ENCODE measurements at places on chromosomes 7 and 10.

DNA sequence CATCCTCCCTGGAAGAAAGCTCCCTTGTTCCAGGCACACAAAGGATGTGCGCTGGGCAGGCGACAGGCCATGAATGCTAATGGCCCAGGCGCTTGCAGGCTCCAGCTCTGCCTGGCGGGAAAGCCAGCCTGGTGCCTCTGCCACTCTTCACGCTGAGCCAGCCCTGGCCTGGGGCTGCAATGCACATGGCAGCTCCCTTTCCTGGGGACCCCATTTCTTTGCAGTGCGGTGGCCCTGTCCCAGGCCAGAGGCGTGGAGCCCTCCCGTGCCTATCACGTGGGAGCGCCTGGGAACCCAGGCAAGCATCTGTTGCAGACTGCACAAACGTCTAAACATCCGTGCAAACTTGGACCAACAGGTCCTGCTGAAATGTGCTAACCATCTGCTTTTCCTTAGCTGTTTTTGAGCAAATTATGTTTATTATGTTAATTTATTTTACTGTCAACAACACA lies 152.1 kb upstream of the LYZL2 start:
- DNase-seq: no peak

DNA sequence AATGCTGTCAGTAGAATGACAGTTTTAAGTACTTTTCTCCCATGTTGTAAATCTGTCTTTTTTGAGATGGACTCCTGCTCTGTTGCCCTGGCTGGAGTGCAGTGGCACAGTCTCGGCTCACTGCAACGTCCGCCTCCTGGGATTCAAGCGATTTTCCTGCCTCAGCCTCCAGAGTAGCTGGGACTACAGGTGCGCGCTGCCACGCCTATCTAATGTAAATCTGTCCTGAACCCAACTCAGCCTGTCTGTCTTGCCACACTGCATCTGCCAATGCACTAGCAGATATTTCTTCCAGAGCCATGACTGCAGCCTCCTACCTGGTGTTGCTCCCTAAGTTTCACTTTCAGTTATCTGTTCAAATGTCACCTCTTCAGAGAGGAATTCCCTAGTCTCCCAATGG lies 264.1 kb downstream of the PHF14 start:
- no peak for DNase-seq

DNA sequence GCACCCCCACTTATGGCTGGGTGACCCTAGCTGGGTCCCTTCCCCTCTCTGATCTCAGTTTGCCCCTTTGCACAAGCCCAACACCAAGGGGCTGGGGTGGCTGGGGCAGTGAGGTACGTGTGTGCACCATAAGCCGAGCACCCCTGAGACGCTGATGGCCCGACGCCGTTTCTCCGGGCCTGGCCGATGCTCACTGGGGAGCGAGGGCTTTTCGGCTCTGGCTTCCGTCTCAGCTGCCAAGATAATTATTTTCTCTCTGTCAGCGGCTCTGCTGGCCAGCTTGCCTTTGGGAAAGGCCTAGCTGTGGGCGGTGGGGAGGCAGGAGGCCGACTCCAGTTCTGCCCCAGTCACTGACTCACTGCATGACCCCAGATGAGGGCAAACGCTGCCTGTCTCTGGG lies 91.0 kb downstream of the ZMIZ1 start:
- DNase-seq: no peak

DNA sequence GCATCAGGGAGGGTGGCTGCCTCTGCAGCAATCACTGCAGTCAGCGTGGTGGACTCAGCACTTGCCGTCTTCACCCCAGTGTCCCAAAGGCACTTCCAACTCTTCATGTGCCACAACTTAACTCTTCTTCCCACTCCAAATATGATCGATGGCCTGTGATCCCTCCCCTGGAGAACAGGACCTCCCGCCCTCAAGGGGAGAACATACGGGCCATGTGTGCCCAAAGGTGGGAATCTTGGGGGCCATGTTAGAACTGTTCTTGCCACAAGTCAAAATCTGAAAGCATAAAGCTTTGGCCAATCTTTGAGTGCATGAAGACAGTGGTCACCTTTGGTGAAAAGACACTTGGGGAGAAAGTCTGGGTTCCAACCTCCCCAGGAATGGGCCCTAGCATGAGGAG lies 368.5 kb upstream of the MGMT start:
- DNase-seq: no peak

DNA sequence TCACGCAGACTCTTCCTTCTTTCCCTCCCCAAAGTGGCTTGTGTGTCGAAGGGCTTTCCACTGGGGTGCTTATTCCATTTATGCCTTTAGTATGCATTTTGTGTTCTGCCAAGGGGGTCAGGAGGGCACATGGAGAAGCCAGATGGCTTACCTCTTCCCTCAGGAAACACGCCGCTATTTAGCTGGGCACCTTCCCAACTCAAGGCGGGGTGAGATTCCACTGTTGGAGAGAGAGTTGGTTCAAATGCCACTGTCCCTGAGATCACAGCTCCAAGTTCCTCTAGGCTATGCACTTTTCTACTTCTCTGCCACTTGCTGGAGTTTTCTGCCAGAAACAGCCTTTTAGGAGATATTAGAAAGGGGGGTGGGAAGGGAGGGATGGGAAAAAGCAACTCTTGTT lies 1091.8 kb downstream of the LRMDA start:
- DNase-seq: no peak

GRCh38 chr7:41003611-41003940 lies 699.3 kb downstream of the INHBA start:
- DNase-seq: no peak

GRCh38 chr7:4169455-4169854 lies 512.6 kb upstream of the FOXK1 start:
- no peak for DNase-seq

GRCh38 chr10:127762925-127763324 lies 25.9 kb downstream of the FOXI2 start:
- DNase-seq: no peak

GRCh38 chr7:100053215-100053614 lies 3.6 kb downstream of the ZSCAN21 start:
- DNase-seq: no peak

- DNase-seq: no peak
Observed at GRCh38 chr10:51789903-51790302, 90.5 kb upstream of the CSTF2T start.

GRCh38 chr7:149003018-149003417 lies 25.3 kb downstream of the PDIA4 start:
- DNase-seq: no peak
